ENCODE measurements at places on chromosomes 3 and 15. TPM values are rescaled to one million over a fixed set of nuclear protein-coding genes. Genes with fewer than 3 reads are reported as not detected.

GRCh38 chr3:158896729-158897128 is 94.9 kb downstream of the MFSD1 start:
- no peak for DNase-seq

- DNase-seq: no peak
Observed at GRCh38 chr3:192706272-192706671, 21.1 kb downstream of the FGF12 start.

DNA sequence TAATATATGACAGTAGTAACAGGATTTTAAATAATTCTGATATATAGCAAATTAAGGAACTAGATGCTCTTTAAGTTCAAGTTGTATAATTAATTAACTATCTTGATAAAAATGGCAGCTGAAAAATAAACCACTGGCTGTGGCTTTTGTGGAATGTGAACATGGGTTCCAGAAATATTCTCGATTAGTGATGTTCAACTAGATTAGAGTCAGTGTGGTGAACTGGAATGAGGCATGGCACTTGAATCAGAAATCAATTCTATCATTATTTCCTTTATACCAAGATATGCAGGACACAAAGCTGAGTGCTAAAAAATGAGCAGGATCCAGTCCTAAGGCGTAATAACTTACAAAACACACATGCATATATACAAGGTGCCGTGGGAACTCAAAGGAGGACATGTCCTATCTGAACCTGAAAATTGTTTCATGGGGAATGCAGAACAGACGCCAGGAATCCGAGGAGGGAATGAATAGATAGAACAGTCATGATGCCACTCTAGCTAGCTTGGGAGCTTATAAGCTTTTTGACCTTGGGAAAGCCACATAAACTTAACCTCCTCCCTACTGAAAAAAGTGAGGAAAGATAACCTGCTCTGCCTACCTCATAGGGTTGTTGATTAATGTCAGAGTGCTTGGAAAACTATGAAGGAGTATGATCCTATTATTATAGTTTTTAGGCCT is 402.4 kb downstream of the PLCL2 start:
- DNase-seq: no peak

- peak; percentile 95 for DNase-seq
Observed at GRCh38 chr15:67125589-67126502, 60.4 kb downstream of the SMAD3 start.

DNA sequence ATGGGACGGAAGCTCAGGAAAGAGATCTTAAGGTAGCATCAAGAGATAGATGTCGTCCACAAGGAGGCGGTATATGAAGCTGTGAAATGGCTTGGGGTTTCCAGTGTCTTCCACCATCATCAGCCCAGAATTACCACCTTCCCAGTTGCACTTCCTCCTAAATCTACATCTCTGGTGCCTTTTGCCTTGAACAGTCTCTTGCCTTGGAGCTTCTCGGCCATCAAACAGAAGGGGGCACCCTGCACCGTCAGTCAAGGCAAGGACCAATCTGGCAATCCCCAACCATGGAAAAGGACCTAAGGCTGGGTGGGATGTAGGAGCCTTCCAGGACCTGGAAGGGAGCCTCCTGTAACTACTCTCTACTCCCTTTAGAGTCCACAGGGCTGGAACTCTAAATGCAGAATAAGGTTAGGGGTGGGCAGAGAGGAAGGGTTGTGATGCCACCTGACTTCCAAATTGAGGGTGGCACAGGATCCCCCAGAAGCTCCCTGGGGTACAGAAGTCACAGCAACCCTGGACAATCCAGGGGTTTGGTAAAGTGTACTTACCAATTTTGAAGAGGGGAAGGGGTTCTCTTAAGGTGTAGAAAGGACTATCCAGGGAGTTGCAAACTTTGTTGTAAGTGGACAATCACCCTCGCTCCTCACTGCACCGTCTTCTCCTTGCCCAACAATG is 1.0 kb upstream of the RYR3 start:
- DNase-seq: peak; percentile 47

- no peak for DNase-seq
Observed at GRCh38 chr3:94513600-94513999, 450.7 kb downstream of the NSUN3 start.

GRCh38 chr3:128100161-128100560 is 23.5 kb downstream of the RUVBL1 start:
- DNase-seq: no peak

GRCh38 chr15:41443275-41443674 is 26.4 kb downstream of the RTF1 start:
- DNase-seq: no peak

DNA sequence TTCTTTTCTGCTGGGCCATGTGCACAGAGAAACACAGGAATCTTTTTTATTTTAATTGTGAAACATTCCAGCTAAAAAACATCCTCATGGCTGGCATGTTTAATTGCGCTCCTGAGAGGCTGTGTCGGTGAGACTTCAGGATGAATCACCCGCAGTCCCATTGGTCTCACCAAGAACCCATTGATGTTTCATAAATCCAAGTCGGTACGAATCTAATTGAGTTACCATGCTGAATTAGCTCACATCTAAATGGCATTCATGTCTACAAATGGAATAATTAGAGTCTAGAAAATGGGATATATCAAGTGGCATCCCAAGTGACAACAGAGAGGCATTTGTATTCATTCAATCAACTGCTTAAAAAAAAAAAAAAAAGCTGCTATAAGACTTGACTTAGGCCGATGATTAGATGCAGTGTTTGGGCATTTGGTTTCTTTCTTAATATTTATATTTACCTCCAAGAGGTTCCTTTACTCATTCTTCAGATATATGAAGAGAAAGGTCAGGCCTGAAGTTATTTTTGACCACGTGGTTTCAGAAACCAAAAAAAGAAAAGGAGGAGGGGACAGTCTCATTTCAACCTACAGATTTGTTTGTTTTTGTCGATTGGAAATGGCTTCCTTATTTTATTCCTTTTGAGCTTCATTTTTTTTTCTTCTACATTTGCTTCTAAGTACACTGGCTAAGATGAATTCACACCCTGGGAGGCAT is 79.1 kb upstream of the FOXB1 start:
- no peak for DNase-seq

DNA sequence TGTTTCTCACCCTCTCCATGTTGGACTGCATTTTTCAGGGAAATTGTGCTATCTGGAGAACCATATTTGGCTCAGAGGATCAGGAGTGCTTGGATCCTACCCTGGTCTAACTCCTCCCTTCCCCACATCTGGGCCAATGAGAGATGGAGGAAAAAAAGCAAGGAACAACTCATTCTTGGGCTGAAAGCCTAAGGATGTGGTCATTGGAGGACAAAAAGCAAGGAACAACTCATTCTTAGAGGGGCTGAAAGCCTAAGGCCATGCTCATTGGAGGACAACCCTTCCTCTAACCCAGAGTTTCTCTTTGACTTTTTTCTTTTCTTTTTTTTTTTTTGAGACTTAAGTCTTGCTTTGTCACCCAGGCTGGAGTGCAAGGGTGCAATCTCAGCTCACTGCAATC is 48.6 kb upstream of the CHRNB4 start:
- DNase-seq: no peak

GRCh38 chr3:108554229-108554628 is 35.0 kb downstream of the CIP2A start:
- no peak for DNase-seq

- peak; percentile 95 for DNase-seq
Observed at GRCh38 chr3:39260957-39261356, 18.9 kb downstream of the CX3CR1 start.

GRCh38 chr3:117567906-117568305 is 858.3 kb downstream of the TUSC7 start:
- DNase-seq: no peak

- DNase-seq: no peak
Observed at GRCh38 chr15:99511866-99512661, 53.7 kb upstream of the MEF2A start.

- no peak for DNase-seq
Observed at GRCh38 chr15:85124173-85124572, 142.5 kb downstream of the PDE8A start.

- no peak for DNase-seq
Observed at GRCh38 chr3:64961301-64961700, 273.5 kb upstream of the ADAMTS9 start.

- DNase-seq: no peak
Observed at GRCh38 chr3:67535006-67535405, 119.4 kb downstream of the SUCLG2 start.

- DNase-seq: peak; percentile 47
Observed at GRCh38 chr3:112302881-112303763, 9.1 kb upstream of the SLC9C1 start.

GOLGA8J gene
- total RNA-seq: 2.6 TPM

MORC1 gene
- 2.4 TPM for total RNA-seq

GPR149 gene
- total RNA-seq: 1.7 TPM

RPP14 gene
- total RNA-seq: 10.4 TPM
